ENCODE measurements at places on chromosomes 2 and 18.

DNA sequence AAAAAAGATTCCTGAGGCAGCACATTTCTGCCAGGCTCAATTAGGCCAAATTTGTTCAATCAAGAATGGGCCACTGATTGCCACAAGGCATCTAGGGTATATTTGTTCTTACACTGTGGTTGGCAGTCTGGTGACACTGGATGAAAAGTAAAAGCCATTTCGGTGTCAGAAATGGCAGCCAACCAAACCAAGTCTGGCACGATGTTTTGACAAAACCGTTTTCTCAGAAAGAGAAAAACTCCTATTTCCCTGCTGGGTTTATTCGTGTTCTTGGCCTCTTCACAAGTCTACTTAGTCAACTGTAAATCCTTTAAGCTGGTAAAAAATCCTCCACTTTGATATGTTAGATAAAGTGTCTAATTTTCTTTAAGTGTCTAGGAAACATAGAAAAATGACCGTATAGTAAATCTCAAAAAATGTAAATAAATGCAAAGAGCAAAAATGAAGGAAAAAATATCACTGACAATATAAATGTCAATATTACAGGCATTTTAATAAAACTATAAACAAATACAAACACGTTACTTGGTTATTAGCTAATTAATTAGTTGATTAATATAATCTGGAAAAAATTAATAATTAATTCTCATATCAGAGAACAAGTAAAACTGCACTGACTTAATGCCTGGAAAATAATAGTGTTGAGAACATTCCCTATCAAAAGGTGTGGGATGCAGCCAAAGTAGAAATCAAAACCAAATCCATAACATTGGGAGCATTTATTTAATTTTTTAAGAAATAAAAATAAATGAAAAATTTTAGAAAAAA, 182.0 kb upstream of the ZNF804A start:
- no peak for DNase-seq

DNA sequence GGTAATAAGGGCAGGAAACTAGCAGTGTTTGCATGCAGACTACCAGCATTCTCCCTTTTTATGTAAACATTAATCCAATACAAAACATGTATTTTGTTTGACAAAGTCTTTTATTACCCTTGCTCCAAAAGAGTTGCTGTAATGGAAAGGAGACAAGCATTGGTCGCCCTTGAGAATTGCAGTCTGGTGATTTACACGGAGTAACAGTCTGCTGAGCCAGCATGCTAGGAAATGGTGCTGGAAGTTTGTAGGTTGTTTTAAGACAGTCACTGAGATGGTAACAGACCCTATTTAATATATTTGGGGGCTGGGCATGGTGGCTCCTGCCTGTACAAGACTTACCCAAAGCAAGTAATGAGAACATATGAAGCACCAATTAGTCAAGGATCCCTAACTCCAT, 2.8 kb upstream of the PRKCE start:
- no peak for DNase-seq

- no peak for DNase-seq
Measured at GRCh38 chr2:180647621-180648020, 332.8 kb upstream of the UBE2E3 start.

DNA sequence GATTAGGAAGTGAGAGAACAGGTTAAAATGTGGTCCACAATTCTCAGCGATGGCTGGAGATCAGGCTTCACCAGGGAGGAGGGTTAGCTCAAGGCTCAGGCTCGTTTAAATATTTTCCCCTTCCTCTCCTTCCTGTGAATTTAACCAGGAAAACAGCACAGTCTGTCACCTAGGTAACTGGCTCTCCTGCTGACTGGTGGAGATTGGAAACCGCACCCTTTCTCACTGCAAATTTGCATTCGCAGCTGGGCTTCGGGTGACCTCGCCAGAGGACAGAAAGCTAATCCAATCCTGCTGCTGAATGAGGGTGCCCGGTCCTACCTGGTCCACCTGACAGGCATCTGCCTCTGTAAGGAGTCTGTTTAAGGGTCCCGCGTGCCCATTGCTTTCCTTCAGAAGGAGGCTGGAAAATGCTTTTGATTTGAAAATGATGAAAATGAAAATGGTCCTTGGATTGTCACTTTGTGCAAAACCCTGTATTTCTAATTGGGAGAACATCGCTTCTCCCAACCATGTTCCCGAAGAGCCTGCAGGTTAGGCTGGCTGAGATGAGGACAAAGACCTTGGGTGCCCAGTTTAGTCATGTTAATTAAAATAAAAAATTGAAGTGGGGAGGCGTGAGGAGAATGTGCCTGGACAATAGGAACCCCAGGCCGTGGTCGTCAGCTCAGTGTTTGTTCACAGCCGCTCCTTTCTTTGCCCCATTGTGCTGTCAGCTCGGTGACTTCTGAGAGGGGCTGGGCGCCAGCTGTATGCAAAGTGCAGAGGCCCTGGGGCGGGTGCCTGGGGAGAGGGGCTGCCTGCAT, 43.4 kb upstream of the MTCL1 start:
- peak; percentile 58 for DNase-seq

GRCh38 chr18:50709193-50709592, 110.6 kb downstream of the MRO start:
- DNase-seq = no peak

DNA sequence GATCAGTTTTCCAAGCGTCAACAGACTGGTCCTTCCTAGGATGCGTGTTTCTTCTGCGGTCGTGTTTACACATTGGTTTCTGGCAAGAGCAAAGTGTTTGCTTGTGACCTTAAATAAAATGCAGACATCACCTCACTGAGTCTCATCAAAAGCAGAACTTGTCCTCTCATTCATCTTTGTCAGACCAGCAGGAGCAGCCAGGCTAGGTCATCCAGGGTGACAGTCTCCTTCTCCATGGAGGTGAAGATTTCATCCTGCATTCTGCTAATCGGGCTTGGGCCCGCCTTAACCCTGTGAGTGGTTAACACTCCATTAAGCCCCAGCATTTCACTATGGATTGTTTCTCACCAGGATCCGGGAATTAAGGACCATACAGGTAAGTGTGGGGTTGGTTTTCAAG, 64.2 kb upstream of the PID1 start:
- DNase-seq = no peak

DNA sequence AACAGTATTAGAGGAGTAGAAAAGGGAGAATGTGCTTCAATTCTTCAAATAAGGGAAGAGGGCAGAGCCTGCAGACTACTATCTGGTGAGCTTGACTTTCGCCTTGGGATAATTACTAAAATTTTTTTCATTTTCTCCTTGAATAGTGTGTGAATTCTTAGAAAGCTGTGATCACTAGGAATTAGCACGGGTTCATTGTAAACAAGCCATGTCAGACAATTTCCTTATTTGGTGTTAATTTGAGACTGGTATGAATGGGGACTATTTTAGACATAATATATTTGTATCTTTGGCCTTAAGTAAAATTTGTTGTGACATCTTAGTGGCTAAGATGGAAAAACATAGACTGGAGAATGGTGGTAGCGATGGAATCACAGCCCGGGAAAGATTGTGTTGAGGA, 66.6 kb downstream of the MYO3B start:
- no peak for DNase-seq

DNA sequence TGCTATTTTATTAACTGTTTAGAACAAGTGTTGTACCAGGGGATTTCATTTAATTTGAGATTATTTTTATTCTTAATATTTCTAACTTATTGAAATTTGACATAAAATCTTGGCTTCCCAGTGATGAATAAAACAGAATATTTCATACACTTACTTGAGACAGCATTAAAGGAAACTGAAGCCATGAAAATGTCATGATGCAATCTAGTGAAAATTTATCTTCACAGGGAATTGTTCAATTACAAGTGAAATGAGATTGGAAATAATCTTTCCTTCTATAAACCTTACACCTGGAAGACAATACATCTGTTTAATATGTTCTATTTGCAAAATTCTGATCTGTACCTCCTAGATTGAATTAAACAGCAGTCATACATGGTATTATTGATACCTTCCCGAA, 511.0 kb upstream of the CDH7 start:
- DNase-seq = peak; percentile 1

DNA sequence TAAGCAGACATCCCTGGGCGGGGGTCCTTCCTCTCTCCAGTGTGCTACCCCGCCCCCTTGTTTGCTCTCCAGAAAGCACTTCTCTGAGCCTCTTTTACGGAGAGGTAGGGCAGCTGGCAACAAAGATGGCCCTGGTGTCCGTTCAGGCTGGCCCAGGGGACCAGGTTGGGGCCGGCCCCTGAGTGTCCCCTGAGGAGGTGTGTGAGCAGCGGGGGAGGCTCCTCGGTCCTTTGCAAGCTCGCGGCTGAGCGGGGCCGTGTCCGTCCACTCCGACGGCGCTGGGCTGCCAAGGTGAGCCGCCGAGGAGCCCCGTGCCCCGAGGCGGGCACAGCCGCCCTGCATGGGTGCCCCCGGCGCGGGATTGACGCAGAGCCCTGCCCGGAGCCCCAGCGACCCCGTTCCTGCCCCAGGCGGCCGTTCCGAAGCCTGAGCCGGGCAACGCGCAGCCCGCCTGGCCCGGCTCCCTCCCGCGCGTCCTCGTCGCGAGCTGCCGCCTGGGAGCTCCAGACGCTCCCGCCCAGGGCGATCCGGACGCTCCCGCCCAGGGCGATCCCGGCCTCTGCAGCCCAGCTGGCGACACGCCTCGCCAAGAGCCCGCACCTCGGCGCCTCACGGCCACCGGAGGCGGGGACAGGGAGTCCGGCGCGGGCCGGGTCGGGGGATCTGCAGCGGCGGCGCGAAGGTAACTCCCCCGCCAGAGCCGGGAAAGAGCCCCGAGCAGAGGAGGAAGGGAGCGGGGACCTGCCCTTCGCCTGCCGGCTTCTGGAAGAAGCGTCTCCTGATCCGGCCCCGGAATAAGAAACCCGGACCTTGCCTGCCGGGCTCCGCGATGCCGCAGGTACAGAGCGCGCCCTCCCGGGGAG, at the start of gene PROKR1:
Gene PROKR1 (plus strand): TSS at position 569 of the 863 bp plus-strand sequence. CDS start 2,243 bp downstream, outside the sequence.
- peak; percentile 14 for DNase-seq

GRCh38 chr2:59922450-59922849, 631.0 kb downstream of the BCL11A start:
- no peak for DNase-seq

DNA sequence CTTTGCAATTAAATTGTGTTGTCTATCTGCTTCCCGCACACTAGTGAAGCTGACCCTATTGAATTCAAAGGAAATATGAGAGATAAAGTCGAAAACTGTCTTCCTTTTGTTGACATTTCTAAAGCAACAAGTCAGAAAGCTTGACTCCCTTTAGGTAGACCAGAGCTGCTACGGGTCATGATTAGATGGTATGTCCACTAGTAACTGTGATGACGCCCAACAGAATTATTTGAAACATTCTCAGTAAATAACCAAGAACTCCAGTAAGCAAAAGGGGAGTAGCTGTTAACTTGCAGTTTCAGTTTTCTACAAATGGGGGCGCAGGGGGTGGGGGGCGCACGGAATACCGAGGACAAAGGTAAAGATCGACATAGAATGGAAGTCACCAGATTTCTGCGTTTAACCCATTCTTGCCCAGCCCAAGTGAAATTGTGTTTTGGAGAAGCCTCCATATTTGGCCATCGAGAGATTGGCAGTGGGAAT, 56.4 kb downstream of the CRIM1 start:
- no peak for DNase-seq

GRCh38 chr2:241151934-241152660, 1.8 kb downstream of the PPP1R7 start:
- no peak for DNase-seq

- no peak for DNase-seq
Measured at GRCh38 chr18:77054288-77054605, 78.3 kb downstream of the MBP start.

GRCh38 chr2:177542396-177542795, 149.8 kb downstream of the AGPS start:
- DNase-seq = no peak

DNA sequence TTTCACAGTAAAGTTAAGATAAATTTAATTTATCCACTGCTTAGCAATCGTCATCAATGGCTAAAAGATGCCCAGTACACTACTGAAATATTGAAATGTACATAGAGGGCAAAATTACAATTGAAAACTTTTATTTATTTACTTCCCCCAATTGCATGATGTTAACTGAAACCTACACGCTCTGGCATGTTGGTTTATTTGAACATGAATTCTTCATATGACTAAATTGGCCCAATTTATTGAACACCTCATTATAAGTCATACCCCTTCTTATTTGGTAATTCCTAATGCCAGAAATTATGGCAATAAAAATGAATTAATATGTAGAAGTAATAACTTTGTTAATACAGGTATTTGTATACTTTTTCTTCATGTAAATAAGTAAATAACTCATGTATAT, 183.0 kb upstream of the ZC3H15 start:
- no peak for DNase-seq

- no peak for DNase-seq
Measured at GRCh38 chr2:37013315-37013641, 46.9 kb upstream of the STRN start.

DNA sequence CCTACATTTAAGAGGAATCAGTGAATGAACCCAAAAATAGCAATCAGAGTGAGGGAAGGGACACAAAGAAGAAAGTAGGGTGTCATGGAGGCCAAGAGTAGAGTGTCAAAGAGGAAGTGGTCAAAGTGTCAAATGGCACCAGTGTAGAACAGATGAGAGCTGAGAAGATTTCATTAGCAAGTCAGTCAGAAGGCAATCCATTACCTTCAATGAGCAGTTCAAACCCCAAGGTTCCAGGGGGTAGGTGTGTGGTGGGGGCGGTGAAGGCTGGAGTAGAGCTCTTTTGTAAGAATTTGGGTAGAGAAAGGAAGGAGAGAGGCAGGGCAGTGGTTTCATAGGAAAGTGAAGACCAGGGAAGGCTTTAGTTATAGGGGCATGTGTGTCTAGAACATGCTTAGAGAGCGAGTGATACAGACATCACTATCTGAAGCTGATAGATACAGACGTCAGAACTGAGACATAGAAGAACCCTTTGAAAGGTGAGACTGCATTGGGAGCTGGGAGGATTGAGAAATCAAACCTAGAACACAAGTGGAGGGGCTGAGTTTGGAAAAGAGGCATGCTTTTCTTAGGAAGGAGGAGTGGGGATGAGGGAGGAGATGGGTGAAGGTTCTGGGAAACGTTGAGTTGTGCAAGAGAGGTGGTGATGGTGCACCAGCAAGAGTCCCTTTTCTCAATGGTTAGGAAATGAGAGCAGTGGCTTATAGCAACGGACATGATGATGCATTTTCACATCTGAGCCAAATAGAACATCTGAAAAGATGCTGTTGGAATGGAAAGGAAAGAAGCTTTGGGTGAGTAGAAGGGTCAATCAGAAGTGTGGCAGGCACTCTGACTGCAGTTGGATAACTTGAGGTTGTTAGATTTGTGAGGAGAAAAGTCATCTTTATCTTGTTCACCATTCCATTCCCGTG, 48.9 kb upstream of the IL1RL1 start:
- peak; percentile 32 for DNase-seq

DNA sequence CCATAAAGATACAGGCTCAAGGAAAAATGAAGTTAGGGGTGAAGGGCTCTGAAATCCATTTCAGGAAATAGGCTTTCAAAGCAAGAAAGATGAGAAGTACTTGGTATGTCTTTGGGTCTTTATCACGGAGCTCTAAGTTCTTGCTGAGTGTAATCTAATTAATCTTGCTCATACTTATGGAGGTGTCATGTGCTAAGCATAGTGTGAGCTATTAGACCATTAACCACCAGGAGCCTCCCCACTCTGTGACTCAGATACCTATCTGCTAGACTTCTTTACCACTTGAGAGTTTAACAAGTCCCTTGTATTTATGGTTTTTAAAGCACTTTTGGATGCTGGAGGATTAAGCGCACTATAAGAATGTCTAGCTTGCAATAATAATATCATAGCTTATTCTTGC, 678.7 kb downstream of the EPHA4 start:
- DNase-seq = peak; percentile 48

GRCh38 chr2:129849559-129850160, 129.8 kb upstream of the RAB6C start:
- peak; percentile 64 for DNase-seq

- DNase-seq = peak; percentile 70
Measured at GRCh38 chr2:157486596-157487270, 42.8 kb upstream of the CYTIP start.

GRCh38 chr18:44229693-44230108, 451.0 kb upstream of the SETBP1 start:
- DNase-seq = peak; percentile 53

Data from fibroblast of skin of right biceps (primary cell).